Mesenteric fat pad (tissue), 1 donor: ENCODE measurements at places on chromosomes 16 and 17.

DNA sequence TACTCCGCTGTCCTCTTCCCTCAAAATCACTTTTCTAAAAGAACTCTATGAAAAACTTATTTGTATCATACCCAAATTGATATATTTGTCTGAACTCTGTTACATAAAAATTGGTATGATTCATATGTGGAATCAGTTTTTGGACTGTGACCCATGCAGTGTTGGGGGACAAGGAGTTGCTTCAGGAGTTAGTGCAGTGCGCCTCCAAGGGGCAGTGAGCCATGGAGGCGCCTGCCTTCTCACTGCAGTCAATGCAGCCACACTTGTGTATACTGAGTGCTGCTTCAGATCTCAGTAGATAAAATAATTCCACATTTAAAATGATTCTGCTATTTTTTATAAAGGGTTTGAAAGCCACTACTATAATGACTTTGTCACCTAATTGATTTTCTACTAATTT, 32.5 kb downstream of the DGKE start:
- DNase-seq: no peak

GRCh38 chr16:48156790-48157209, 1.0 kb upstream of the ABCC12 start:
- peak; percentile 93 for DNase-seq

DNA sequence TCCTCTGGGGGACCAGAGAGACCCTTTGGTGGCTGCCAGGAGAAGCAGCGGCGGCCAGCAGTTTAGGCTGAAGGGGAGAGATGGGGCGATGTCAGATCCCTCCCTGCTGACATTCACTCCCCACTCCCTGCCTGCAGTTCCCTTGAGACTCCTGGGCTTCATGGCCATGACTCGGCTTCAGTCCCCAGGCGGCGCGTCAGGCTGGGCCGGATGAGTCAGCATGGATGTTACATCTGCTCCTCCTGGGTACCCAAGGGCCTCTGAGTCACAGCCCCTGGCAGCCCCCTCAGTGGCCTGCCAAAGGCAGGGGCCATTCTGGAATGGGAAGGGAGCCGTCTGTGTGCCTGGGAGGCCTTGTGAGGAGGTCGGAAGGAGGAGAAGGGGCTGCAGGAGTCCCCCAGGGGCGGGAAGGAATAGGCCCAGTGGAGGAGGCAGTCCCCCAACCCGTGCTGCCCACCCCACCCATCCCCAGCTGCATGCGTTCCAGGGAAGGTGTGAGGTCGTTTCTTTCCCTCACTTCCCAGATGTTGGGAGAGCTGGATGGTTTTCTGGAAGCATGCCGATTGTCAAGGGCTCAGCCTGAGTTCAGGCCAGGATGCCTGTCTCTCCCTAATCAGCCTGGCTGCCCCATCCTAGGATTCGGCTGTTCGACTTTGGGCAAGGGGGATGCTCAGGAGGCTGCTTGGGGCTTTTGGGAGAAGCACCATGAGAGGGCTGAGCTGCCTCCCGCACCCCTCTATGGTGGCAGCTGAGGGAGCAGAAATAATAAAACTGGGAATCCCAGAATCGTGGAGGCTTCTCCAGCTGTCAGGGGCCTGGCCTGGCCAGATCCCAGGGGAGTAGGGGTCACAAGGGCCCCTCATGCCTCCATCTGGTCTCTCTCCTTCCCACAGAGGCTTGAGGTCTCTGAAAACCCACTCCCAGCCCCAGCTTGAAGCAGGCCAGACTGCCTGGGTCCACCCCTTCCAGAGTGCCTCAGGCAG, 9.7 kb downstream of the RHBDL3 start:
- DNase-seq: no peak

DNA sequence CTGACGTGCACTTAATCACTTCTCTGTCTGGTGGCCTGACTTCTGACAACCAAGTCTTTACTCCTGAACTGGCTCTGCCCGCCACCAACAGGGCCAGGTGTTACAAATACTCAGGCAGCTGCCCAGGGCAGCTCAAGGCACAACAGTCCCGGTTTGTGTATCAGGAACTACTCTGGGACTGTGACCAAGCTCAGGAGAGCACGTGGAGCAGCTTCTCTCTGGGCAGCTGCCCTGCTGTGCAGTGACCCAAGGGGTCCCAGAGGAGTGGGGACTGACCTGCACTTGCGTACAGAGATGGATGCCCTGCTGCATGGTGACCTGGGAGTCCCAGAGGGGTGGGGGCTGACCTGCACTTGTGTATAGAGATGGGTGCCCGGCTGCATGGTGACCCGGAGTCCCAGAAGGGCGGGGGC, 21.9 kb downstream of the LITAFD start:
- DNase-seq: peak; percentile 65

- DNase-seq: no peak
Observed at GRCh38 chr17:1648173-1648962, 1.3 kb downstream of the RILP start.

- no peak for DNase-seq
Observed at GRCh38 chr17:82031303-82031884, at the start of gene RAC3. TSS of gene RAC3 (plus strand) at chr17:82031678. CDS start at chr17:82031762, 84 bp downstream.

DNA sequence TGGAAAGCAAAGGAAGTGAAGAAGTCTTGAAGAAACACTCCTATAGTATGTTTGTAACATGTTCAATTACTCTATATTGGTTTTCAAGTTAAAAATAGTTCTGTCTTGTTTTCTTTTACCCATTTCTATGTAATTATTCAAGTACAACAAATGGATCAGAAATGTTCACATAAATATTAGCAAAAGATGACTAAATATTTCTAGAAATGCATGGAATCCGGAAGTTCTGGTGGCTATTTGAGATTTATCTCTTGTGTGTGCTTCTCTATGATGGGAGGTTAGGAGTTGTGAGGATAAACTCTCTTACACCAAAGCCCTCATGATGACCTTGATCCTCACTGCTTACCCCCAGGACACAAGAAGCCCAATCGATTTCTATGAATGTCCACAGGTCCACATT, 237.5 kb downstream of the CDH8 start:
- DNase-seq: no peak

GRCh38 chr16:28974007-28974436, 556 bp upstream of the SPNS1 start:
- DNase-seq: no peak

GRCh38 chr17:28536532-28537218, 15.7 kb downstream of the UNC119 start:
- no peak for DNase-seq

DNA sequence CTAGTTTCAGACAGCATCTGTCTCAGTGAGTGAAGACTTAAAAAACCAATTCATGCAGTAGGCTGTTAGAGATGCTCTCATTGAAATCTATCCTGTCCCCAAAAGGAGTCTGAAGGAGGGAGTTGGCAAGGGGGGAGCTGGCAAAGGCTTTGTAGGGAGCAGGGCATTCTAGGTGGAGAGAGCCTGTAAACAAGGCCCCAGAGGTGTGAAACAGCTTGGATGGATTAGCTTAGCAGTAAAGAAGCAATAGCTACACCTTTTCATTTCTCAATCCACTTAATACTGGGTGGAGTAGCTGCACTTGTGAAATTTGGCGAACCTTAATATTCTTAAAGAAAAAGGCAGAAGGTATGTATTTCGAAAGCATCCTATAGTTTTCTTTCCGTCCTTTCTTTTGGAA, 61.8 kb downstream of the KSR1 start:
- no peak for DNase-seq

DNA sequence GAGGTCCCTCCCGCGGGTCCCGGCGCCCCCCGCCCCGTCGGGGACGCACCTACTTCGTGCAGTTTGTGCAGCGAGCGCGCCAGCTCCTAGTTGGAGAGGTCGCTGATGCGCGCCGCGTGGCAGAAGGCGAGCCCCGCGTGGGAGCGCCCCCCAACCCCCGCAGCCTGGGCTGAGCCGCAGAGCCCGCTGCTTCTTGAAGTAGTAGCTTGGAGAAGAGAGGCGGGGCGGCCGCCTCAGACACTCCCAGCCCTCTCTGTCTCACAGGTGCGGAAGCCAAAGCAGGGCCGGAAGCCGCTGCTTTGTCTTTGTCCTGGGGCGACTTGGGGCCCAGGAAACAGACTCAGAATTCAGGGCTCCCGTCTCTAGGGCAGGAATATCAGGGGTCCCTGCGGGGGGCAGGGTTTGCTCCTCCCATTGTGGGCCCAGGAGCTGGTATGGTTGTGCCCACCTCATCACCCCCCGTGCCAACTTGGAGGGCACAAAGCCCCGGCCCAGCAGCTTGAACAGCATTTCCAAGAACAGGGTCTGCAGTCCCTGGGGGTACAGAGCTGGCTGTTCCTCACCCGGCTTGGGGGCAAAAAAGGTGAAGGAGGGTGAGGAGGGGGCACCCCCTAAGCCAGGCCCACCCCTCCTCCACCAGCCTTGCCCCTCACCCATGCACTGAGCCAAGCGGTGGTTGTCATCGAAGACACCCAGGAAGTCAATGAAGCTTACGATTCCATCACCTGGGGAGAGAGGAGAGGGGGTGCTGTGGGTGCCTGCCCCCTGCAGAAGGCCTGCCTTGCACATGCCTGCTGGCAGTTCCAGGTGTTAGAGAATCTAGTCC, 13.5 kb downstream of the SPATA32 start:
- DNase-seq: no peak

DNA sequence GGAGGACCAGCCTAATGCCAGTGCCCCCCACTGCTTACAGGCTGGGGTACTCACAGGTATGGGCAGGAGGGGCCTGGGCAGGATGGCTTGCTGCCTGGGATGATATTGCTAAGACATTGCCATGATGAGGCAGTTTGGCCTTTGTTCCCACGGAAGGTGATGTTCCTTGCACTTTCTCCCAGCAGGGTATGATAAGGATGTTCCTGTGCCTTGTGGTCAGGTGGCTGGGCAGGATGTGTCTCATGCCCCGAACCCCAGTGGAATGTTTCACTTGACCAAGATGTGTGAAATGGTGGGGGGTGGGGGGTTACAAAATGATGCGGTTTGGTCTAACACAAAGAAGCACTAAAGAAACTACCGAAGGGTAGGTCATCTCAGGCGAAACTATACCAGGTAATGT, 337.8 kb upstream of the ZFHX3 start:
- no peak for DNase-seq

DNA sequence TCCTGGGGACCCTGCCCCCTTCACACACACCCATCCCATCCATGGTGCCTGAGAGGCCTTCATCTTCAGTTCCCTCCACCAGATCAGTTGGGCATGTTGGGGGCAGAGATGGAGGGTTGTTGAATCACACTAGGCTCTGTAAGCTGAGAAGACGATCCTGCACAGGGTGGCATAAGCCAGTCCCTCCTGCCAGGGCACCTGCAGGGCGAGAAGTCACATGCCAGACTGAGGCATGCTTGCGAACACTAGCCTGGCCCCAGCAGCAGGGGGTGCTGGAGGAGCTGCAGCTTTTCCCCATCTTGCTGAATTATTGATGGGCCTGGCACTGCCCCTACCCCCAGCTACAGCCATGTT, 6.1 kb upstream of the TBX2 start:
- no peak for DNase-seq

GRCh38 chr17:9760266-9760665, 31.1 kb downstream of the DHRS7C start:
- no peak for DNase-seq

- DNase-seq: no peak
Observed at GRCh38 chr16:66976746-66977145, 11.6 kb upstream of the CES4A start.

DNA sequence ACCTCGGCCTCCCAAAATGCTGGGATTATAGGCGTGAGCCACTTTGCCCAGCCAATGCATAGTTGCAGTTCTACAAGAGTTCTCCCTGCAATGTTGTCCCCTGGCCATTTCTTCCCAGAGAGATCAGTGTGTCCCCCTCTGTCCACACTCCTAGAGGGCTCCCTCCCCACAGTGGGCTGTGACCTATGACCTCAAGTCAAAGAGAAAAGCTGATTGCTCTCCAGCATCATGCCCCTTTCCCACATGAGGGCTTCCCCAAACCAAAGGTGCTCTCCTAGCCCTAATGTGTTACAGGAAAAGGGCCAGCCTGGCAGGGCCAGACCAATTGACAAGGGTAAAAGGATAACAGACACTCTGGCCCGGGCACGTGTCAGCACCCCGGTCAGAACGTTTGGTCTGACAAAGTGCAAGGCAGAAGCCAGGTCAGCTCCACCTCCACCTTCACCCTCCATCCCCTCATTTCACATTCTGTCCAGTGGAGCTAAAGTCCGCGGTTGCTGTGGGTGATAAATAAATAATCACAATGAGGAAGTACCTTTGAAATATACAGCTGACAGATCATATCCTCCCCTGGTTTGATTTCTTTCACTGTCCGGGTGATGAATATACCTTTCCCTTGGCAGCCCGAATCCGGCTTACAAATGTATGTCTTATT, 17.8 kb downstream of the TTLL6 start:
- DNase-seq: no peak

DNA sequence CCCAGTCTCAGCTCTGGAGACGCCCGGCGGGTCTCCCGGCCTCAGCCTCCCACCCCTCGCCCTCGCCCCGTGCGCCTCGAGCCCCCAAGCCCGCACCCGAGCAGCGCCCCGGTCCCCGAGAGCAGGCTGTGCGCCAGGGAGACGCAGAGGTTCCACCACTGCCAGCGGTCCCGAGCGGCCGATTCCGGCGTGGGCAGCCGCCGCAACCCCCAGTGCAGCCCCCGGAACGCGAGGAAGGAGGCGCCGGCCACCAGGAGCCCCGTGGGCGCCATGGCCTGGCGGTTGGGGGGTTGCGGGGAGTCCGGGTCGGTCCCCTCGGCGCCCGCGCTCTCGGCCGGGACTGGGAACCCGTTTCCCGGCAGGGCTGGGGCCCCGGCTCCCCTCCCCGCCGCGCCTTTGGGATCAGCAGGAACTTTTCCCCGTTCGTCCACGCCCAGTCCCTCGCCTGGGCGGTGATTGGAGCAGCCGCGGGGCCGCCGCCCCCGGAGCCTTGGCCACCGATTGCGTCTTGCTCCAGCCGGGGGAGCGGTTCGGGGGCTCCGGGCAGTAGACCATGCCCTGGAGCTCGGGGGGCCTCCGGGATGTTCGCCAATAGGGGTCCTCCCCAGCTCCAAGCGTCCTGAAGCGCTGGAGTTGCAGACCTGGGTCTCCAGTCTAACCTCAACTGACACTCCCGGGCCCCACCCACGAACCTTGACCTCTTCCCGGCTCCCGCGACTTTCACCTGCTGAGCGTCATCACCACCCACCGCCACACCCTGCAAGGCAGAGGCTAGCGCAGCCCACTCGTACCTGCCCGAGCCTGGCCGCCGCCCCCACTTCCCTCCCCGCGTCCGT, at the start of gene TLCD2:
TSS of gene TLCD2 (minus strand) at position 407 of the 836 bp plus-strand sequence. CDS start at position 272, 135 bp downstream.
- no peak for DNase-seq

- no peak for DNase-seq
Observed at GRCh38 chr17:43665937-43666236, 4.2 kb upstream of the MEOX1 start.
